ENCODE measurements at places on chromosomes 2 and 18. TPM values are rescaled to one million over a fixed set of nuclear protein-coding genes. Genes with fewer than 3 reads are reported as not detected.

The MYOM1 gene
- total RNA-seq, result 0.13 TPM

The ABCG5 gene
- not detected for total RNA-seq

The CNDP2 gene
- 58.6 TPM for total RNA-seq

The LHCGR gene
- not detected for total RNA-seq

The SETBP1 gene
- total RNA-seq, result 10.4 TPM

The FAHD2B gene
- 4.3 TPM for total RNA-seq

The SERPINB4 gene
- total RNA-seq, result 0.64 TPM

The TRABD2A gene
- 5.3 TPM for total RNA-seq

The PARD3B gene
- total RNA-seq, result 1.4 TPM
